ENCODE measurements at places on chromosomes 5 and 9.

DNA sequence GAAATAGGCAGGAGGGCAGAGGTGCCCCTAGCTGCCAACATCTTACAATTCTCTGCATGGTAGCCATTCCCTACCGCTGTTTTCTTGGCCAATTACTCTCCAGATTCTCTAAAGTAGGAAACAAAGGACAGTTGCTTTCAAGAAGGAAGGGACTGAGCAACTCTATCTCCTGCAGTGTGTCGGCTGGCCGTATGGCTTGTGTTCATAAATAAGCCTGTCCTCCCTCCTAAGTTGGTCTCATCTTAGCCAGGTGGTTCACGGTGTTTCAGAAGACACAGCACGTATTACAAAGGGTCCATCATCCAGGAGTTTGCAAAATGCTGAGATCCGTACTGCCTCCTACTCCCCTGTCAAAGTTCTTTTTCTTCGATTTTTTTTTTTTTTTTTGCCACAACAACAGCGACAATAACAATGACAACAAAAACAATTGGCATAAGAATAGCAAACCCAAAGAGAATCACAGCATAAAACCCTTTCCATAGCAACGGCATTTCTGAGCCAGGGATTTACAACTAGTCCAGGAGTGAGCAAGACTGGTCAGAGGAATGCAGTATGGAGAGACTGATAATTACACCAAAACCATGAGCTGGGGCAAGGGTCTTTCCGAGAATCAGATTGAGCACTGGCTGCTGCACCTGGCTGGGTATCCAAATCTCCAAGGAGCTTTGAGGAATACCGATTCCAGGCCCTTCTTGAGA lies 212.8 kb downstream of the SLIT3 start:
- no peak for DNase-seq

DNA sequence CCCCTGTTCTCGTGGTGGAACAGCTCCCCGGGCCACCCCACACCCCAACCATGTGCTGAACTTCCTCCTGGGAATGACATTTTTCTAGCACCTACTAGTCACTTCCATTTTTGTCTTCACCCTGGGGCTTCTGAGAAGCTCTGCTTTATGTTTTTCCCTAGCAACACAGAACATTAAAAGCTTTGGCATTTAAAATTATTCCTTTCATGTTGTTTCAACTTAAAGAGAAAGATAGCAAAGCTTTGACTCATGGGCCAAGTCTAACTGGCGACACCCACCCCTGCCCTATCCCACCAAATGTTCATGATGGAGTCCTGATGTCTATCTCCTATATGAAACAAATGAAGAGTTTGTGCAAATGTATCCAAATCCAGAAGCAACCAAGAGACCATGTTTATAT lies 22.4 kb downstream of the BOD1 start:
- DNase-seq = no peak

DNA sequence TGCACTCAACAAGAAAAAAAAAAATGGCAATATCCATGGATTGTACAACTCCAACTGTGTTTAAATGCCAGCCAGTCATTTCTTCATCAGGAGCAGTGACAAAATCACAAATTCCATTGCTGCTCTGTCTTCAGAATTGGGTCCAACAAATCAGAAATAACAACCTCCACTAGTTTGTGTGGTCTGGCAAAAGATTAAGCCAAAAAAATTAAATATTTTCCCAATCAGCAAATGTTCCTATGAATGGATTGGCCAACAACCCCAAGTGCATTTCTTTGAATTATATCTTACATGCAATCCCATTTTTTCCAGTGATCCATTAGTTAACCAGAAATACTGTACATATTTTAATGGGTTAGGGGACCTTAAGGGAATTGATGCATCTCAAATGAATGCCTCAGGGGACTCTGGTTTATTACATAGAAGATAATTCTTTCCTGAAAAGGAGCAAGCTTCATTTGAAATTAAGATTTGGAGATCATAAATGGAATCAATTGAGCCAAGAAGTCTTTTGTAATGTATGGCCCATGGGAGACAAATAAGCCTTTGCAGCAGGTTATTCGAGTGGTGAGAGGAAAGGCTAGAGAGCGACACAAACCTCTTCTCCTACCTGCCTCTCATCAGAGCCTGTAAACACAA lies 131.8 kb downstream of the TLE1 start:
- no peak for DNase-seq

GRCh38 chr5:133234911-133235310 lies 183.1 kb downstream of the HSPA4 start:
- DNase-seq = no peak

GRCh38 chr9:133485531-133486260 lies 6.8 kb upstream of the SLC2A6 start:
- no peak for DNase-seq

DNA sequence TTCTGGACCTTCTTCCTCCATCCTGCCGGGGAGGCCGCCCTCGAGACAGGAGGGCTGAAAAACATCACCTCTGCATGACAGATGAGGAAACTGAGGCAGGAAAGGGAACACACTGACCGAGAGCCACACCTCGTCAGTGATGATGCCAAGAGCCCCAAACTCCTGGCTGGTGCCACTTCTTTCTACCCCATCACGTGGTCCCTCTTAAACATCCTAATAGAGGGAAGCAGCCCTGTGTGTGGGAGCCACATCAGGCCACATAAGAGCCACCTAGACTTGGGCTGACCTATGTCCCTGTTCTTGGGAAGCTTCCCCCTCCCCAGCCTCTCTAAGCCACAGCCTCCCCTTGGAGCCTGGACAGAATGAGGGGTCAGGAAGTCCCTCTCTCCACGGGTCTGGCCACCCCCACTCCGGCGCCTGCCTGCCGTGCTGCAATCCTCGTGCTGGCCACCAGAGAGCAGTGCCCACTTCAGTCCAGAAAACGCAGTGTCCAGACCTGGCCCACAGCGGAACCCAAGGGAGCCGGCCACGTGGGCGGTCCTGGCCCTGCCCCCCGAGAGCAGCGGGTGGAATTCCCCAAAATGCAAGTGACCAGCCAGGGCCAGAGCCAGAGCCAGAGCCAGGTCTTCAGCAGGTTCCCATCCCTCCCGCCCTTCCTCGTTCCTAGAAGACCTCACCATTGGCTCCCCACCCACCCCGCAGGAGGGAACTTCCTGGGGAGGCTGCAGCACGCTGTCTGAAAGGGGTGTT lies 54.7 kb upstream of the SARDH start:
- DNase-seq = no peak

DNA sequence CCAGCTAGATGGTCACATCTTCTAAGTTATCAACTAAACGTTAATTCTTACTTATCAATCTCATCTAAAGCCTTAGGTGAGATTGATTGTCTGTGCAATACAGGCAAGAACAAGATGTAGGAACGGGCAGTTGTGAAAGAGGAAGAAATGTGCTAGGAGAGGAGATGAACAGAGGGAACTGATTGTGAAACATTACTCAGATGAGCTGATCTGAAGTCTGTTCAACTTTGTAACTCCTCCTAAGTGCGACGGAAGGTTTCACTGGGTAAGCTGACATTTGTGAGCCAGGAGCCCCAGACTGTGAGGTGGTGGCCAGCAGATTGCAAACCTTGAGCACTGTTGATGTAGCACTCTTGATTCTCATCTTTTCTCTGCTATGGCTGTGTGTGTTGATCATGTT lies 204.1 kb downstream of the CD180 start:
- no peak for DNase-seq

DNA sequence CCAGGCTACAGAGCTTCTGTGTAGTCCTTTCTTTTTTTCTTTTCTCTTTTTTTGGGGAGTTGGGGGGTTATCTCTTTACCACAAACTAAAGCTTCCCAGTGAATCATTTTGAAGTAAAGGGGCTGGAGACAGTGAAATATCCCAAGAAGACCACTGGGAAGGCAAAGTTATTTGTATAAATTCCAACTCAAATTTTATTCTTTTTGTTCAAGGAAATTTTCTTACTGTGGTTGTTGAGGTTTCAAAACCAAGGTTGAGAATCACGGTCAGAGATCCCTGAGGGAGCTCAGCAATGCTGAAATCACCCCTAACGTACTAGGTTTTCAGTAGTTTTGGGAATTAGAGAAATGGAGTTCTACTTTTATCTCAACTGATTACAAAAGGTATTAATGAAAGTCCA lies 175.7 kb downstream of the ARHGEF28 start:
- DNase-seq = no peak

- DNase-seq = no peak
Observed at GRCh38 chr5:100668511-100668910, 133.3 kb downstream of the FAM174A start.

DNA sequence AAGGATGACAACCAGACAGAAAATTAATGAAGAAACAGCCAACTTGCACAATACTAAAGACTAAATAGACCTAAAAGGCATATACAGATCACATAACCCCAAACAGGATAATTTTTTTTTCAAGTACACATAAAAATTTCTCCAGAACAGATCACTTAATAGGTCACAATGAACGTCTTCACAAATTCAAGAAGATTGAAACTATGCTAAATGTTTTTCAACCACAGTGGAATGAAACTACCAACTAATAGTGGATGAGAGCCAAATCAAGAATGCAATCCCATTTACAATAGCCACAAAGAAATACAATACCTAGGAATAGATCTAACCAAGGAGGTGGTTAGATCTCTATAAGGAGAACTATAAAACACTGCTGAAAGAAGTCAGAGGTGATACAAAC lies 145.8 kb downstream of the TMEM232 start:
- no peak for DNase-seq

DNA sequence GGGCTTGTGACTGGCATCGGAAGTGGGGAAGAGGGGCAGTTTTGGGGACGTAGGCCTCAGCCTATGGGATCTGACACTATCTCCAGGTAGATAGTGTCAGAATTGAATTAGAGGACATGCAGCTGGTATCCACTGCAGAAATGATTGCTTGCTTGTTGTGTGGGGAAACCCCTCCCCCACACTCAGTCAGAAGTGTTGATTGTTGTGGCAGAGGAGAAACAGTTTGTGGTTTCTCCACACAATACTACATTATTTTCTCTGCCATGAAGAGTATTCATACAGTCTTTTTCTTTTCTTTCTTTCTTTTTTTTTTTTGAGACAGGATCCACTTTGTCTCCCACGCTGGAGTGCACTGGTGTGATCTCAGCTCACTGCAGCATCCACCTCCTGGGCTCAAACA lies 113.9 kb downstream of the ARRDC3 start:
- DNase-seq = no peak

DNA sequence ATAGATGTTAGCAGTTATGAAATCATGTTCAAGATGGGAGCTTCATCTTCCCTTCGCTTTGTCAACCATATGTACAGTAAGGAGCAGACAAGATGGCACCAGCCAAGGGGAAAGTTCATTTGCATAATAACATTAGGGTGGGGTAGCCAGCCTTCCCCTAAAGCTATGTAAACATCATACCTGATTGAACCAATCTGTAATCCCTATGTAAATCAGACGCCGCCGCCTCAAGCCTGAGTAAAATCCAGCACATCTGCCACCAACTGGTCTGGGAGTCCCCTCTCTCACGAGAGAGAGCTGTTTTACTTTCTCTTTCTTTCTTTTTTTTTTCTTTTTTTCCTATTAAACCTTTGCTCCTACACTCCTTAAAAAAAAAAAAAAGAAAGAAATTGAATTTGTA lies 30.8 kb upstream of the REEP2 start:
- DNase-seq = no peak

GRCh38 chr5:154049636-154050035 lies 10.9 kb downstream of the MFAP3 start:
- DNase-seq = no peak

DNA sequence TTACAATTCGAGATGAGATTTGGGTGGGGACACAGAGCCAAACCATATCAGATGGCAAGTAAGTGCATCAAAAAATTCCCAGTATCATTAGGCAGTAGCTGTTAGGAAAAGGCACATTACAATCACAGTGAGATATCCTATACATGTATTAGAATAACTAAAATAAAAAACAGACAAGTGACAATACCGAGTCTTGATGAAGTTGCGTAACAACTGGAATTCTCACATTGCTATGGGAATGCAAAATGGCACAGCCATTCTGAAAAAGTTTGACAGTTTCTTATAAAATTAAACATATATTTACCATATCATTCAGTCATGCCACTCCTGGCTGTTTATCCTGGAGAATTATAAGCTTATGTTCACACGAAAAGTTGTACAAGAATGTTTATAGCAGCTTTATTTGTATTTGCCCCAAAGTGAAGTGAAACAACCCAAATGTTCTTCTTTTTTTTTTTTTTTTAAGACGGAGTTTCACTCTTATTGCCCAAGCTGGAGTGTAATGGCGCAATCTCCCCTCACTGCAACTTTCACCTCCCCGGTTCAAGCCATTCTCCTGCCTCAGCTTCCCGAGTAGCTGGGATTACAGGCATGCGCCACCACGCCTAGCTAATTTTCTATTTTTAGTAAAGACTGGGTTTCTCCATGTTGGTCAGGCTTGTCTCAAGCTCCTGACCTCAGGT lies 93.1 kb upstream of the TLE1 start:
- DNase-seq = no peak

- DNase-seq = no peak
Observed at GRCh38 chr5:69079556-69079955, 14.3 kb upstream of the SLC30A5 start.

GRCh38 chr5:91271999-91272398 lies 111.1 kb downstream of the ARRDC3 start:
- no peak for DNase-seq

- DNase-seq = no peak
Observed at GRCh38 chr5:147479444-147479843, 30.4 kb downstream of the DPYSL3 start.

DNA sequence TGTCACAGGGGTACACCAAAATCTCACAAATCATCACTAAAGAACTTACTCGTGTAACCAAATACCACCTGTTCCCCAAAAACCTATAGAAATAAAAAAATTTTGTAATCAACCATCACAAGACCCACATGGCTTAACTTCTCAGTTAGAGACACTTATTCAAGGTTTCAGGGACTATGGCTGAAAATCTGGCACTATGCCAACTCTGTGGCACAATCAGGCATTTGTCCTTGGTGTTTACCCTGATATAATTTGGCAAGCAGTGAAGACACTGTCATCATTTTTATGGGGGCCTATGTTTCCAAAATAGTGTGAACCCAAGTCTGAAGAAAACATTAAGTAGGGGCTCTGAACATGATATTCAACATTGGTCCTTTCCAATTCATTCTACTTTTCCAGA lies 59.0 kb downstream of the ZNF622 start:
- no peak for DNase-seq

DNA sequence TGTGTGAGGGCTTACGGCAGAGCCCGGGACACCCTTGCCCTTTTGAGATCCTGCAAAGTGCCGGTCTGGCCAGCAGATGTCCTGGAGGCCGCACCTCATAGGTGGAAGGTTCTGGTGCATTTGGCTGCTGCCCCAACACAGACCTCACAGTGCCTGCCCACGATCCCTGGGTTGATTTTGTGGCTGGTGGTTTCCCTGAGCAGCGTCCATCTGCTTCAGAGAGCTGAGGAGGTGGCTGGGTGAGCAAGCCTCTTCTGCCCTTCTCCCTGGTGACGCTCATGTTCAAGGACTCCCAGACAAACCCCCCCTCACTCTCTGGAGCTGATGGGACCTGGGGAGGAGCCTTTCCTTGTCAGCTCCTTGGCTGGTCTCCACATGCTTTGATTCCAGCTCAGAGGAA lies 18.9 kb downstream of the BNIP1 start:
- DNase-seq = no peak

Measured in stimulated activated CD4-positive, alpha-beta T cell treated with anti-CD3 and anti-CD28 coated beads, TNF-alpha, amount 100 ng/mL, for 48 hours (primary cell).